ENCODE measurements at places on chromosomes 16 and 17.

- DNase-seq: no peak
These were observed 169.7 kb upstream of the CDH5 start for GRCh38 chr16:66196770-66197169.

- peak; percentile 84 for DNase-seq
These were observed 28.0 kb upstream of the MAF start for GRCh38 chr16:79628501-79628975.

DNA sequence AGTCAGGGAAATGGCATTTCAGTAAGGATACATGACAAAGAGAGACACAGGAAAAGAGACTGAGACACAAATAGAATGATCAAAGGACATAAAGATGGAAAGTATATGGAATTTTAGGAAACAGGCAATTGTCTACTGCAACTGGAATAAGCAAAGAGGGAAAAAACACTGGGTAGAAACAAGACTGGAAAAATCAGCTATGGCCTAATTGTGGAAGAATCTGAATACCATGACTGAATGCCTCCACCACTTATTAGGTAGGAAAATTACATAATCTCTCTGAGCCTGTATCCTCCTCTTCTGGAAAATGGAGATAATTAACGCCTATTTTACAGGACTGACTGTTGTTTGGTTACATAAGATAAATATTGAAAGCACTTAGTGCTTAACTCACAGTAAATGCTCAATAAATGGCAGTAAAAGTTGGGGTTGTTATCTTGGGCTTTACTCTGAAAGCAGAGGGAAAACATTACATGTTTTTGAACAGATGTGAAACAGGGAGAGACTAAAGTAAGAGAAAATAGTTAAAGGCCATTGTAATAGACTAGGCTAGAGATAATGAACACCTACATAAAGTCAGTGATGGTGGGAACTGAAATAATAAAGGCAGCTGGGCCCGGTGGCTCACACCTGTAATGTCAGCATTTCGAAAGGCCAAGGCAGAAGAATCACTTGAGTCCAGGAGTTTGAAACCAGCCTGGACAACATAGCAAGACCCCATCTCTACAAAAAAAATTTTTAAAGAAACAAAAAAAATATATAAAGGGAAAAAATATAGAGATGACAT, 63.5 kb upstream of the C17orf78 start:
- DNase-seq: no peak

GRCh38 chr17:57657211-57657610, 87.9 kb downstream of the CCDC182 start:
- DNase-seq: no peak

DNA sequence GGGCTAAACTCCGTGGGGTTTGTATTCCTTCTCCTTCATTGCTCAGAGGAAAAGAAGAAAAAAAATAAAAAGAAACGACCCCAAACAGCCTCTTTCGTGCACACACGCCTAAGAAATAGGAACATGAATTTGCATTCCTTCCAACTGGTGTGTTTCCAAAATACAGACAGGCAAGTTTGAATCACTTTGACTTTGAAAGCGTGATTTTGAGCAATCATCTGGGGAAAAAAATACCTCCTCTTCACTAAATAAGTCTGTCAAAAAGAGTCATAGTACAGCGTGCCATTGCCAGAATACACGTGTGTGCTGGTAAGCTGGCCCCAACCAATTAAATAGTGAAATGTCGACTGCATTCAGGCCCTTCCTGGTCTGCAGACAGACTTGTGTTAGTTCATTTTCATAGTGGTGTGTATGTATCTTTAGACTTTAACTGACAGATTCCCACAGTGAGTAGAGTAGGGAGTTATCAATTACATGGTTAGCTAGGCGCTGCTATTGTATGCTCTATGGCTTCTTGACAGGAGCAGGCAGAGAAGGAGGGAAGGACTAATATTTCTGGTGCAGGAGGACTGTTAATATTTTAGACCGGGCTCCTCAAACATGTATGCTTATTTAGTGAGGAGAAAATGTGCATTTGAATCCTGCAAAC, 618.3 kb downstream of the MAF start:
- DNase-seq: no peak

- no peak for DNase-seq
These were observed 11.8 kb upstream of the GAS7 start for GRCh38 chr17:10210151-10210574.
